ENCODE measurements at places on chromosomes 6 and 20. TPM values are rescaled to one million over a fixed set of nuclear protein-coding genes. Genes with fewer than 3 reads are reported as not detected.

Gene OPRL1
- total RNA-seq: 0.52 TPM

Gene KCNQ2
- total RNA-seq: 88.6 TPM

Gene CST7
- not detected for total RNA-seq

DNA sequence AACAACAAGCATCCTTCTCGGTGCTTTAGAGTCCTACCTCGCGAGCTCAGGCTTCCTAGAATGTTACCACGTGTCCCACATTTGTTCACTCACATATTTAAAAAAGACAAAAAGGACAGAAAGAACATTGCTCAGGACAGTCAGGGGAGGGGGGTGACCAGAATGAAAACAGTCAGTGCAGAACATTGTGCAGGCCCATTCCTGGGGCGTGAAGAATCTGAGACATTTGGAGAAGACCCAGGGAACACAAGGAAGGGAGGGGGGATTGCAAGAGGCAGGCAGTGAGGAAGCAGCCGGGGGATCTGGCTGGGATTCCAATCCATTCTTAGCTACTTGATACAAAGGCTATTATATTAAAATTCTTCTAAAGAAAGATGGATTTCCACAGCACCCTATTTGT lies 270.4 kb upstream of the CITED2 start:
- no peak for DNase-seq

DNA sequence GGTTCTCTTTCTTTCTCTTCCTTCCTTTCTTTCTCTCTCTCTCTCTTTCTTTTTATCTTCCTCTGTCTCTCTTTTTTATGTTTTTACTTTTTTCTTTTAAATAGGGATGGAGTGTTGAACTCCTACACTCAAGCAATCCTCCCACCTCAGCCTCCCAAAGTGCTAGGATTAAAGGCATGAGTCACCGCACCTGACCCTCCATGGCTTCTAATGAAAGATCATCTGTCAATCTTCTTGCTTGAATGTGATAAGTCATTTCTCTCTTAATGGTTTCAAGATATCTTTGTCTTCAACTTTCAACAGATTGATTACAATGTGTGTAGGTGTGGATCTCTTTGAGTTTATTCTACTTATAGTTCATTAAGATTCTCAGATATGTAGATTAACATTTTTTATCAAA lies 25.2 kb upstream of the HLA-DOA start:
- no peak for DNase-seq

DNA sequence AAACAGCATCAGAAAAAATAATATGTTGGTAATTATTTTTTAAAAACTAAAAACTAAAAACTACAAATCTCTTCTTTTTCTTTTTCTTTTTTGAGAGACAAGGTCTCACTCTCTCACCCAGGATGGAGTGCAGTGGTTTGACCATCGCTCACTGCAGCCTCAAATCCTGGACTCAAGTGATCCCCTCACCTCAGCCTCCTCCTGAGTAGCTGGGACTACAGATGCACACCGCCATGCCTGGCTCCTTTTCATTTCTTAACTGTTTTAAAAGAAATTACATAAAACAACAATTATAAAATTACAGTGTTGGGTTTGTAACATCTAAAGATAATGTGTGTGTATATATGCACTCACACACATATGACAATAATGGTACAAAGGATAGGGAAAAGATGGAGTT lies 24.1 kb downstream of the HLA-E start:
- no peak for DNase-seq

- DNase-seq: no peak
These were observed 15.8 kb downstream of the PROCR start for GRCh38 chr20:35187584-35188190.

DNA sequence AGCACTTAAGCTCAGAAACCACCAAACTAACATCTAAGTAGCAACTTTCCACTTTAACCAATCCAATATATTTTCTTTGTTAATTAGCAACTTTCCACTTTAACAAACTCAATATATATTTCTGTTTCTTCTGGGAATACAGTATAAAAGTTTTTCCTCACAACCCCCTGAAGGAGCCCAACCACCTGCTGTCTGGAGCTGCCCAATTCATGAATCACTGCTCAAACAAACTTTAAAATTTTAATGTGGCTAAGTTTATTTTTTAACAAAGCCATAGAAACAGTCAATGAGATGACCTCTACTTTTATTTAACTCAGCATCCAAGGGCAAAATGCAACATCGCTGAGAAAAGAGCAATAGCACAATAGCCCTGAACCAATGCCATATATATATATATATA lies 500.1 kb downstream of the EPM2A start:
- no peak for DNase-seq

- DNase-seq: no peak
These were observed 82.9 kb downstream of the ADGRG6 start for GRCh38 chr6:142384519-142385254.

- DNase-seq: no peak
These were observed 24.6 kb downstream of the HBS1L start for GRCh38 chr6:135030056-135030473.

- no peak for DNase-seq
These were observed 38.2 kb downstream of the ROS1 start for GRCh38 chr6:117387454-117387974.

GRCh38 chr6:159650314-159650713 lies 42.7 kb downstream of the SOD2 start:
- DNase-seq: no peak

DNA sequence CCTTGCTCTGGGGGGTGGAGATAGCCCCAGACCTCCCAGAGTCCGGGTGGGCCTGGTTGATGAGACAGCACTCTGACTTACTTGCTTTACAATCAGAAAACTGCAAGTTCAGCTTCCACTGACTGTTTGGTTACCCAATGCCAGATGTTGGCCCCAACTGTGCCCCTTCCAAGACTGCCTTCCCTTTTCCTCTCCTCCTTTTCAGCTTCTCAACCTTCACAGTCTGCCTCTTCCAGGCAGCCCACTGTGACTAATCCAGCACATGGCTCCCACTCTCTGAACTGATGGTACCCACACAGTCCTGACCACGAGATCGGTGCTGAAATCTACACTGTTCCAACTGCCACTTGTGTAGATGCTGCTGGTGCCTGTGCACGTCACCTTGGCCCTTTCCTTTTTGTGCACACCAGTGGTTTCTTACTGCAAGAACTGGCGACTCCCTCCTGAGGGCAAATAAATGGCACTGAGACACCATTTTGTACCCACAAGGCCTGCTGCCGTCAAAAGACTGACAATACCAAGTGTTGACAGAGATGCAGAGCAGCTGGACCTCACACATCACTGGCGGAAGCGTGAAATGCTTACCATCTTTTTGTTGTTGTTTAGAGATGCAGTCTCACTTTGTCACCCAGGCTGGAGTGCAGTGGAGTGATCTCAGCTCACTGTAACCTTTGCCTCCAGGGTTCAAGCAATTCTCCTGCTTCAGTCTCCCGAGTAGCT lies 1.8 kb upstream of the ARFGAP1 start:
- no peak for DNase-seq

DNA sequence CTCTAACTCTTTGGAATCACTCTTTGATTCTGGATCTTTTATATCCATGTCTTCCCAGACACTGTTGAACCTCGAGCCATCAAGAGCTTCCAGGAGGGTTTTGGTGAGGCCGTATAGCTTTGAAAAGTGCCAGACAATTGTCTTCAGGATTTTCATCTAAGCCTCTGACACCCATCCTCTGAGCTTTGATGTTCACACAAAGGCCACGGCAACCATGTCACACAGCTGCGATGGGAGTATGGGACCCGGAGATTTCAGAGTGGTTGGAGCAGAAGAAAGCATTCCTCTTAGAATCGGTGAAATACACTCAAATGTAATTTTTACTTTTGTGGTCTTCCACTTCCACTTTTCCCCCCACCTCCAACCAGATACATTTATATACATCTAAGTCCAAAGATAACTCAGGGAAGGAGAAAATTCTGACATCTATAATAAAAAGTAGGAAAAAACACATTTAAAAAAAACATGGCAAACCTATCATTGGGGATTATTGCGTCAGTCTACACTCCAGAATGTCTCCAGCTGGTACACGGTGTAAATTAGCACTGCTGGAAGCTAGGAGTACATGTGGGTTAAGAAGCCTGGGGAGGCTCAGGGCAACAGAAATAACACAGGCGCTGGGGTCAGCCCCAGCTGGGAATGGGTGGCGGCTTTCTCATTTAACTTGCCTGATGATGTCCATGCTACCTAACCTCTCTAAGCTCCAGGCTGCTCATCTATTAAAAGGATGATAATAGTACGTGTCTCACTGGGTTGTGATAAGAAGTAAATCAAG lies 92.7 kb downstream of the LY86 start:
- DNase-seq: no peak

All from H1 (cell line).